Pancreas (tissue), 10 donors: ENCODE measurements at places on chromosomes 2 and 18. TPM values are rescaled to one million over a fixed set of nuclear protein-coding genes. Genes with fewer than 3 reads are reported as not detected.

Gene AKAIN1
- total RNA-seq: not detected

Gene NDC80
- total RNA-seq: 0.06 TPM

Gene MCM6
- total RNA-seq: 2.4 TPM

Gene TAF4B
- 2.4 TPM for total RNA-seq

Gene DNAJC5G
- total RNA-seq: not detected

Gene NPHP1
- total RNA-seq: 2.9 TPM

Gene IL37
- total RNA-seq: not detected

DNA sequence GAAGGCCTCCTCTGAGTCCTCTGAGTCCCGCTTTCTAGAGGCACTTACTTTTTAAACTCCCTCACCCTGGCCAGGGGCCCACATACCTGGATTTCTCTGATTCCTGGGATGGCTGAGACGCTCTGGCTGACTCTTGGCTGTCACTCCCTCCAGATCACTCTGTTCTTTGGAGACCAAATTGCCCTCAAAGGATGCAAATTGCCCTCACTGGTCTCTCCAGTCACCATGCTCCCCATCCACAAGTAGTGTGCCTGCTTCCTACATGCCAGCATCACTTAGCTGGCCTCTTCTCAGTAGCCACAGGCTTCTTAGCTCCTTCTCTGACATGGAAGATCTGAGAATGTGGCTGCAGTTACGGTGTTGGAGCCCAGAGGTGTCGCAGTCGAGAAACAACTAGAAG lies 41.3 kb upstream of the CCDC68 start:
- H3K36me3 ChIP-seq: no peaks in the 10 kb centered on the region
- H3K27ac ChIP-seq: no peak overlapping the region
- no peaks in the 10 kb centered on the region for H3K4me1 ChIP-seq
- no peak for DNase-seq
- H3K27me3 ChIP-seq: no peaks in the 10 kb centered on the region

DNA sequence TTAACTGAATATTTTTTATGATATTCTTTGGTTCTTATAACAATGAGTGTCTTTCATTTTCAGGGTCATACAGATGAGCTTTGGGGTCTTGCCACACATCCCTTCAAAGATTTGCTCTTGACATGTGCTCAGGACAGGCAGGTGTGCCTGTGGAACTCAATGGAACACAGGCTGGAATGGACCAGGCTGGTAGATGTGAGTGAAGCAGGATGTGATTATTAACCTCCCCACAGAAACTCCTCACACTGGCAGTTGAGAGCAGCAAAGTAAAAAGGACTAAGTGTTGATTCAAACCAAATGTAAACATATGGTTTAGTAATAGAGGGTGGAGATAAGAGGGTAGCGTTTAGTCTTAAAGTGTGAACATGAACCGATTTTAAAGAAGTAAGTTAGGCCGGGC lies 57.8 kb downstream of the COX7A2L start:
- H3K27ac ChIP-seq: no peak overlapping the region
- no peak overlapping the region for H3K4me3 ChIP-seq
- H3K36me3 ChIP-seq: peaks cover 5% of the 10 kb centered on the region

DNA sequence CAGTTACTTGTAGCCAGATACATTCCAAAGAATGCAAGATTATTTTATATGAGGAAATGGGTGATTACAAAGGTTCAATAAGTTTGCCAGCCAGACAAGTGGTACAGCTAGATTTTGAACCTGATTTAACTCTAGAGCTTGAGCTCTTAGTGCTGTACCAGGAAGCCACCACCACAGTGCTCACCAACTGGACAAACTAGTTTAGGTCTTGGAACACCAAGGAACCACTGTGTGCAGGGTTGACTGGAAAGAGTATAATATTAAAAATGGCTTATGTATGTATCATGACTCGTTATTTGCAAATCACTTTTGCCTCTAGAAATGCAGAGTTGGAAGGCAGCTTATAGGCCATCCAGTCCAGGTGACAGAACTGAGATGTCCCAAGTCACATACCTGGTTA lies 177.2 kb downstream of the TXNL1 start:
- H3K27me3 ChIP-seq: no peaks in the 10 kb centered on the region
- DNase-seq: no peak
- H3K4me1 ChIP-seq: no peaks in the 10 kb centered on the region
- no peak overlapping the region for H3K27ac ChIP-seq
- no peak overlapping the region for H3K4me3 ChIP-seq

DNA sequence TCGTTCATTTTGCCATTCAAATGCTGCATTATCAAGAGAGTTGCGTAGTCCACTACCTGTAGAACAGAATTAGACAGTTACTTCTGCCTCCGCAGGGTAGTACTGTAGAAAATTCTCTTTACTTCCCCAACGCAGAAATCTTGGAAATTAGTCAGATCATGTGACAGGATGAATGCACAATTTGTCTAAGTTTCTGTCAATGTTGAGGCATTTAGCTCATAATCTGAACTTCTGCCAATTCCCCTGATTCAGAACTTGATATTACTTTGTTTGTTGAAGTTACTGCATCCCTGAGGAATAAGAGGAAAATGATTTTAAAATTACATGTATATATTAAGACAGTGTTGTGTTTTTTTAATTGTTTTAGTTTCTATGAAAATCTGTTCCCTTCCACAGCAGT lies 83.4 kb downstream of the TTC27 start:
- DNase-seq: no peak
- no peak overlapping the region for H3K4me3 ChIP-seq
- H3K27me3 ChIP-seq: no peaks in the 10 kb centered on the region
- H3K4me1 ChIP-seq: peaks cover 14% of the 10 kb centered on the region

DNA sequence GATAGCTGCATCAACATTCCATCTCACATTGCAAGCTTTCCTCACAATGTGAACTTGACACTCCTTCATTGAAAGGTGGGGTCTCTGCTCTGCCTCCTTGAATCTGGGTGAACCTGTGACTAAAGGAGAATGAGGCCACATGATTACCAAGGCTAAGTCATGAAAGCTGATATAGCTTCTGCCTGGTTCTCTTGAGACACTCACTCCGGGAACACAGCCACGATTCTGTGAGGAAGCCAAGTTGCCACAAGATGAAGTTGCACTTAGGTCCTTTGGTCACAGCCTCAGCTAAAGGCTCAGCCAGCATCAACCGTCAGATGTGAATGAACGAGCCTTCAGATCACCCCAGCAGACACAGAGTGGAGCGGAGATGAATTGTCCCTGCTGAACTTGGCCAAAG lies 94.7 kb upstream of the FAM136A start:
- no peak overlapping the region for H3K27ac ChIP-seq
- H3K27me3 ChIP-seq: no peaks in the 10 kb centered on the region
- H3K4me1 ChIP-seq: no peaks in the 10 kb centered on the region
- no peaks in the 10 kb centered on the region for H3K36me3 ChIP-seq

DNA sequence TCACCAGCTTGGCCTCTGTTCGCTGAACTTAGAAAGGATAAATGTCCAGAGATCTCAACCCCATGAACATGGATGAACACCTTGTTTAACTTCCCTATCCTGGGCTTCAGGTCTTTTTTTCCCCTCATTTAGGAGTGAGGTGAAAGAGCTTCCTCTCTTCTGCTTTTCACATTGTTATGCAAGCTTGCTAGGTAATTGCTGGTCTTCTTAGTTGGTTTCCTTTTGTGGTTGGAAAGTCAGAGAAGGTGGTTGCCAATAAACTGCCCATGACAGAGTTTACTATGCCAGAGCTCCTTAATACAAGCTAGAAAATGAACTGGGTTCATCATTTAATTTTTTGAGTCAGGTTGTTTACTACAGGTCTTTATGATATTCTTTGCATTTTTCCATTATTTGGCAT lies 16.6 kb downstream of the SLC9A4 start:
- H3K4me3 ChIP-seq: no peak overlapping the region
- no peaks in the 10 kb centered on the region for H3K4me1 ChIP-seq
- no peaks in the 10 kb centered on the region for H3K27me3 ChIP-seq
- H3K36me3 ChIP-seq: no peaks in the 10 kb centered on the region

- no peak for DNase-seq
- H3K4me1 ChIP-seq: peaks cover 13% of the 10 kb centered on the region
- no peaks in the 10 kb centered on the region for H3K27me3 ChIP-seq
Measured at GRCh38 chr2:36964496-36965058, 1.8 kb downstream of the STRN start.

- no peaks in the 10 kb centered on the region for H3K27me3 ChIP-seq
- H3K4me1 ChIP-seq: no peaks in the 10 kb centered on the region
- H3K4me3 ChIP-seq: no peak overlapping the region
- peaks cover 54% of the 10 kb centered on the region for H3K36me3 ChIP-seq
- DNase-seq: no peak
Measured at GRCh38 chr2:241087420-241088268, 14.4 kb downstream of the MTERF4 start.

- H3K4me3 ChIP-seq: no peak overlapping the region
- no peak for DNase-seq
- H3K36me3 ChIP-seq: no peaks in the 10 kb centered on the region
- H3K27ac ChIP-seq: no peak overlapping the region
- no peaks in the 10 kb centered on the region for H3K27me3 ChIP-seq
Measured at GRCh38 chr2:41710944-41711343, 336.9 kb upstream of the PKDCC start.
